H9 (cell line): ENCODE measurements at places on chromosomes 13 and 19. TPM values are rescaled to one million over a fixed set of nuclear protein-coding genes. Genes with fewer than 3 reads are reported as not detected.

Gene ATF5
- 18.5 and 20.6 TPM in 2 replicates for total RNA-seq

Gene HRC
- total RNA-seq: 1.8 and 1.9 TPM in 2 replicates

Gene IGFL4
- total RNA-seq: 0.33 TPM in 1 of 2 replicates, not detected in the other

Gene ZNF226
- 12.1 and 15.3 TPM in 2 replicates for total RNA-seq

Gene ATP4B
- total RNA-seq: not detected in 2 replicates
